Prostate gland (tissue), 2 donors: ENCODE measurements at places on chromosomes 1 and 21.

- H3K4me1 ChIP-seq, result peaks cover 4% of the 10 kb centered on the region
- H3K27me3 ChIP-seq, result no peaks in the 10 kb centered on the region
- H3K27ac ChIP-seq, result peak overlapping the region; percentile 95
Measured at GRCh38 chr21:32613436-32614043, 1.4 kb upstream of the CFAP298 start.

- H3K27me3 ChIP-seq, result no peaks in the 10 kb centered on the region
- H3K36me3 ChIP-seq, result no peaks in the 10 kb centered on the region
- H3K27ac ChIP-seq, result no peak overlapping the region
Measured at GRCh38 chr1:236172041-236172579, 29.8 kb downstream of the GPR137B start.

DNA sequence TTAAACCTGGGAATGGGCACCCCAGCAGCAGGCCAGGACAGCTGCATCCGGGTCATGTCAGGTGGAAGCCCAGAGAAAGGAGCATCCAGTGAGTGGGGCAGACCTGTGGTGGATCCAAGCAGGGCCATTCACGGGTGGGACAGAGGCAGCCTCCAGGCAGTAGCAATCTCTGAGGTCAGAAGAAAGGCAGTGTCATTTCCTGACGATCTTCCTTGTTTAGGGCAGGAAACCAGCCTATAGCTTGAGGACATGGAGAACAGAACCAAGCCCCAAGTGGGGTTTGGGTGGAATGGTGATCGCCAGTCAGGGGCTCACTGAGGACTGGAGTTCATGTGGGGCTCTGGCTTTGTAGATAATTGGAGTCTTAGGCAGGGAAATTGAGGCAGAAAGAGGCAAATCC lies 209.4 kb downstream of the HIVEP3 start:
- H3K36me3 ChIP-seq, result no peaks in the 10 kb centered on the region
- no peak overlapping the region for H3K27ac ChIP-seq
- no peaks in the 10 kb centered on the region for H3K4me1 ChIP-seq
- H3K4me3 ChIP-seq, result no peak overlapping the region
- DNase-seq, result no peak

- H3K4me1 ChIP-seq, result no peaks in the 10 kb centered on the region
- DNase-seq, result no peak
- H3K4me3 ChIP-seq, result no peak overlapping the region
- H3K27ac ChIP-seq, result no peak overlapping the region
Measured at GRCh38 chr1:221643404-221644144, 98.3 kb downstream of the DUSP10 start.
